ENCODE measurements at places on chromosomes 2 and 18.

- no peaks in the 10 kb centered on the region for H3K27me3 ChIP-seq
These were observed 119.3 kb upstream of the RBBP8 start for GRCh38 chr18:22813648-22814328.

- no peak for DNase-seq
- no peak overlapping the region for H3K4me3 ChIP-seq
- H3K27ac ChIP-seq, result no peak overlapping the region
- no peaks in the 10 kb centered on the region for H3K4me1 ChIP-seq
- no peaks in the 10 kb centered on the region for H3K36me3 ChIP-seq
These were observed 102.3 kb upstream of the EPHA4 start for GRCh38 chr2:221674446-221674845.

GRCh38 chr2:205646680-205647079 lies 35.6 kb upstream of the NRP2 start:
- H3K4me1 ChIP-seq, result no peaks in the 10 kb centered on the region
- no peak for DNase-seq
- no peak overlapping the region for H3K27ac ChIP-seq
- peaks cover 3% of the 10 kb centered on the region for H3K27me3 ChIP-seq
- H3K36me3 ChIP-seq, result no peaks in the 10 kb centered on the region
- H3K4me3 ChIP-seq, result no peak overlapping the region

DNA sequence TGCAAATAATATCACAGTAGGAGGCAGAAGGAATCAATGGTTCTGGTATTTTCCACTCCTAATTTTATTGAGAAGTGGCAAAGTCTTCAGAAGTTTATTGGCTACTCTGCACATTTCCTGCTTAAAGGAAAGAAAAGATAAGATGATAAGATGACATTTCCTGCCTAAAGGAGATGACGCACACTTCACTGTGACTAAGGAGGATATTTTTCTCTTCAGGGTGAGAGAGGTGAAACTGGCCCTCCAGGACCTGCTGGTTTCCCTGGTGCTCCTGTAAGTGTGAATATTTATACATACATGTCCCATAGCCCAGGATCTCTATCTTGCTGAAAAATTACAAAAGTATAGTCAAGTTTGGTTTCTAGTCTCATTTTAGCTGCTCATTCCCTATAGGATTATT lies 27.9 kb downstream of the COL3A1 start:
- H3K36me3 ChIP-seq, result no peaks in the 10 kb centered on the region
- no peaks in the 10 kb centered on the region for H3K27me3 ChIP-seq
- no peak overlapping the region for H3K4me3 ChIP-seq
- no peaks in the 10 kb centered on the region for H3K4me1 ChIP-seq
- DNase-seq, result no peak

Measured in common myeloid progenitor, CD34-positive (primary cell).